ENCODE measurements at places on chromosomes 16 and 17.

DNA sequence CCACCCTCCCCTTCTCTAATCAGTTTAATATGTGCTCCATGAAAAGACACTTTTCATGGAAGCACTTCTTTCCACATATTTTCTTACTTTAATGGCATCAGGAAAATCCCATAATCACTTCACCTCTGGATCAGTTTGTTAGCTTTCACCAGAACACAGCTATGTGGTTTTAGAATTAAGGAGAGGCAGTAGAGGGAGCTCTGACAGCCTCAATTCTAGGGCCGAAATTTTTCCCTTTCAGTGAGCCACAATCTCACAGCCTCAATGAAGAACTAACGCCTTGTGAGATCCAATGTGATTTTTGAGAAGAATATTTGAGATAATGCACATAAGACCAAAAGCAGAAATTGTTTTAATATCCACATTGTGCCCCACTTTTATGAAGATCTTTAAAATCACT, 1494.0 kb upstream of the CDH8 start:
- no peak for DNase-seq

GRCh38 chr17:47220531-47220999, 11.4 kb downstream of the MYL4 start:
- DNase-seq, result no peak

DNA sequence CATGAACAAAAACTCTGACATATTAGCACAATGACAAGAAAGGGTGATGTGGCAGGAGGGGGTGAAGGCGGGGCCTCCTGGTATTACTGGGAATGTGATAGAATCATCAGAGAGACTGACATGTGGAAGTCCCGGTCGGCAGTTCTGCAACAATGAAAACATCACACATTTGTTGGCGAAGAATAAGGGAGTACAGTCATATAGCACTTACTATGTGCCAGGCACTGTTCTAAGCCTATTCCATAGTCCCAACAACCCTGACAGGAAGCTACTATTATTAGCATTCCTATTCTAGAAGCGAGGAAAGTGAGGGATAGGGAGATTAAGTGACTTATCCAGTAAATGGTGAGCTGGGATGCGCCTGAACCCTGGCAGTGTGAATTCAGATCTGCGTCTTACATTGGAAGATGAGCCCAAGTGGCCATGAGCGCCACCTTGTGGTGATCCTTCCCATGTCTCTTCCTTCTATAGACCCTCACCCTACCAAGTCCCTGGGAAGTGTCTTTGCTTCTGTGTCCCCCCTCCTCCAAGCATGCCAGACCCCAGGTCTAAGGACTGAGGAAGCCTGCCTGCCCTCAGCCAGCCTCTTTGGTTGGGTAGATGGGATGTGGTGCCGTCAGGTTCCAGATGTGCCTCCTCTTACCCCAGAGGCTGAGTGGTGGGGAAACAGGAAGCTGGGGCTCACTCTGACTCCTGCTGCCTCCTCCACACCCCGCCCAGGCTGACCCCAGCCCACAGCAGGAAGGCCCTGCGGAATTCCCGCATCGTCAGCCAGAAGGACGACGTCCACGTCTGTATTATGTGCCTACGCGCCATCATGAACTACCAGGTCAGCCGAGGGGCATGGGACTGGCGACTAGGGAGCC, 14.0 kb downstream of the FMNL1 start:
- peak; percentile 85 for DNase-seq

DNA sequence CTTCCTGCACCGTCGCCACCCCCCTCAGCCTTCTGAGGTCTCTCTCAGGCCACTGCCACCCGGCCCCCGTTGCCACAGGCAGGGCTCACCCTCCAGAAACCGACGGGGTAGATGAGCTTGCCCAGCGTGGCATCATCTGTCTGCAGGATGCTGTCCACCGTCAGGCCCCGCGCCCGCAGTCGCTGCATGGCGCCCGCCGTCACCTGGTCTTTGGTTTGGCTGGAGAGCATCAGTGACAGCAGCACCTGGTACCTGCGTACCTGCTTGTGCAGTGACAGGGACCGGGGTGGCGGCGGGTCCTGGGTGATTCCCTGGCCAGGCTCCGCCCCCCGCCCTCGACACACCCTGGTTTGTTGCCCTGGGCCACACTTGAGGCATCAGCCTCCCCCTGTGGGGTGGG, 3.1 kb downstream of the NTHL1 start:
- DNase-seq, result no peak

GRCh38 chr17:62676952-62677596, 49.6 kb downstream of the MRC2 start:
- DNase-seq, result no peak

Data from psoas muscle (tissue), 8 donors.